GM23338 (cell line): ENCODE measurements at places on chromosomes 5 and 9. TPM values are rescaled to one million over a fixed set of nuclear protein-coding genes. Genes with fewer than 3 reads are reported as not detected.

DNA sequence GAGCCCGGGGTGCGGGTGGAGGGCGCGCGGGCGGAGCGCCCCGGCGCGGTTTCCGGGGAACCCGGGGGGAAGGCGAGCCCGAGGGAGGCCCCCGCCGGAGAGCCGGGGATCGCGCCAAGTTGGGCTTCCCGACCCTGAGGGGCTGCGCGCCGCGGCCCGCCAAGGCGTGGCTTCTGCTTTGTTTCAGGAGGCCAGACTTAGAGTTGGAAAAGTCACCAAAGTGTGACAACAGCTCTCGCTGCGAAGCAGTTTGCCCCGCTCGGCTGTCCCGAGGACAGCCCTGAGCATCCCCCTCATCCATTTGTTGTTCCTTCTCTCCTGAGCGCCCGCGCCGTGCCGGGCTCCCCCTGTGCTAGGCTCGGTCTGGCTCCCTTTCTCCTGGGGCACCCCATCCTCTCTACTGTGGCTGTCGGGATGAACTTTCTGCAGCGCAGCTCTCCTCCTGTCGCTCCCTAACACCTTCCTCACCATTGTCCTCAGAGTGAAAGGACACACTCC is 410 bp downstream of the GLIPR2 start:
- H3K27me3 ChIP-seq: peaks cover 79% of the 10 kb centered on the region
- H3K36me3 ChIP-seq: no peaks in the 10 kb centered on the region
- DNase-seq: peak; percentile 47
- H3K4me3 ChIP-seq: peak overlapping the region; percentile 77

The FAM221B gene
- not detected in 2 replicates for total RNA-seq

The PCDHAC2 gene
- 11.8 and 13.1 TPM in 2 replicates for total RNA-seq

GRCh38 chr9:121285835-121286687 is 18.1 kb downstream of the GSN start:
- no peaks in the 10 kb centered on the region for H3K36me3 ChIP-seq
- peak; percentile 73 for DNase-seq
- peaks cover 76% of the 10 kb centered on the region for H3K27me3 ChIP-seq

GRCh38 chr9:107991581-107991980 is 502.0 kb upstream of the KLF4 start:
- H3K4me3 ChIP-seq: no peak overlapping the region
- H3K36me3 ChIP-seq: no peaks in the 10 kb centered on the region
- H3K27me3 ChIP-seq: no peaks in the 10 kb centered on the region
- H3K4me1 ChIP-seq: no peaks in the 10 kb centered on the region
- H3K27ac ChIP-seq: no peak overlapping the region

The FOXD1 gene
- 0.12 and 0.42 TPM in 2 replicates for total RNA-seq
